Liver (tissue), 10 donors: ENCODE measurements at places on chromosomes 2 and 18.

GRCh38 chr2:111691164-111691875, 192.7 kb downstream of the ANAPC1 start:
- no peak for DNase-seq

GRCh38 chr18:55968550-55968949, 380.6 kb upstream of the TCF4 start:
- no peak for DNase-seq

DNA sequence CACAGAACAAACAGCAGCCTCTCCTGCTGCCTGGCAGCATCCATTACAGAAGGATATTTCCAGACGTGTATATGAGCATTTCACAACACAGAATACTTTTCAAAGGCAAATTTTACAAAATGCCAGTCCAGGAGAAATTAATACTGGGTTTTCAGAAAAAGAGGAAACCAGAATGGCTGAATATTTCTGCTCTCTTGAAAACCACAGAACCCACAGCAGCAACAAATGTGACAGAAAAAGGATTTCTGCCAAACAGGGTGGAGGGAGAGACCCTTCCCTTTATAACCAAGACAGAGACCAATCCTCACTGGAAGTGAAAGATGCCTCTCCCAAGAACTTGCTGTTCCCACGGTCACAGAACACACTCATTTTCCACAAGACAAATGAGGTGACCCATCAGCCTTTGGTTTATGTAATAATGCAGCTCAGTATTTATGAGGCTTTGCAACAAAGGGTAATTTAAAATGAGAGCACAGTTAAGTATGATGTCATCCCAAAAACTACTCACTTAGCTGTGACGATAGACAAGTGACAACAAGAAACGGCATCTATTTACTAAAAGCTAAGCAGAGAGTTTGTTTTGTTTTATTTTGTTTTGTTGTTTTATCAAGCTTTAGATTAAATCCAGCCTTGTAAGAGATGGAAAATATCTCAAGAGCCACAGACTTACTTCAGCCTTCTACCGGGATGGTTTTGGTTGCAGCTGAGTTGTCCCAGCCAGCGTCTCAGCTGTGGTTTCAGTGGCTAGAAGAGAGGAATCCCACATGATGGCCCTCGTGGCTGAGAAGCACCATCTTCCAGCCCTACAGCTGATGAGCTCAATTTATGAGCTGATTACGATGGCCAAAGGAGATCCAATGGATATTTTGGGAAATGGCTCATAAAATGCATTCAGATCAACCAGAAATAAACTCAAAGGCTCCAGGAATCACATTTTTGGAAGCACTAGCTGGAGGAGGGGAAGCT, 249.3 kb upstream of the AGAP1 start:
- no peak for DNase-seq

GRCh38 chr2:53829273-53829979, 30.3 kb downstream of the GPR75 start:
- DNase-seq = no peak

DNA sequence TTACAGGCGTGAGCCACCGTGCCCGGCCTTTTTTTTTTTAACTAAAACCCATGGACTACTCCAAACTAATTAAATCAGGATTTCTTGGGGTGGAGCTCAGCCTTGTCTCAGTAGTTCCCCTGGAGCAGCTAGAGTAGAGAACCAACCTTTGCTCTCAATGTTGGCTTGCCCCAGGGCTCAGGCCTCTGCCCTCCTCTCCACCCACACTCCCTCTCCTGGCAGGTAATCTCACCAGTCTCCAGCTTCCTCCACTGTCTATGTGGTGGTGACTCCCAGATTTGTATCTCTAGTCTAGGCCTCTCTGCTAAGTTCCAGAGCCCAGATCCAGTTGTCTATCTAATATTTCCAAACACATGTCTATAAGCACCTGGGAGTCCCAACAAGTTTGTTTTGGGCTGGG, 9.6 kb upstream of the MTA3 start:
- no peak for DNase-seq

DNA sequence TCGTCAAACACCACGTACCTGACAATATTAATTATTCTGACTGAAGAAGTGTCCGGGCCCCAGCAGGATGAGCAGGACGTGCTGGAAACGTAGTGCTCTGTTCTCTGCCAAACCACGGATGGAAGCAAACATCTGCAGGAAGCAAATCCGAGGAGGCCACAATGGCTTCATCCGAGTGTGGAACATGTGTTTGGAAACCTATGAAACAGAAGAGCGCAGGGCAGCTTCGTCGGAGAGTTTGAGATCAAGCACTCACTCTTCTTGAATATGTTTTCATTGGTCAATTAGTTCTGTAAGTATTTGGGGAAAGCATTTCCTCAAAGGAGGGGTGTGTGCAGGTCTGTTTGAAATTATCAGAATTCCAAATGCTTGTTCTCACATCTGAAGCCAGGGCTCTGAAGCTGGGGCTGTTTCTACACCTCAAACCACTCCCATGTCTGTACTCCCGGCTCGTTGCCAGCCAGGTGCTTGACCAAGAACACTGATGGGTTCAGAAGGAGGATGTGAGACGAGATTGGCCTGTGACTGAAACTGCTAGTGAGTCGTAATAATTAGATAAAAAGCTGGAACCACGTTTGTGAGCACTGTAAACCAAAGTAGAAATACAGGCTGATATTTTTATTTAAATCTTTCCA, 356.6 kb upstream of the SALL3 start:
- no peak for DNase-seq

DNA sequence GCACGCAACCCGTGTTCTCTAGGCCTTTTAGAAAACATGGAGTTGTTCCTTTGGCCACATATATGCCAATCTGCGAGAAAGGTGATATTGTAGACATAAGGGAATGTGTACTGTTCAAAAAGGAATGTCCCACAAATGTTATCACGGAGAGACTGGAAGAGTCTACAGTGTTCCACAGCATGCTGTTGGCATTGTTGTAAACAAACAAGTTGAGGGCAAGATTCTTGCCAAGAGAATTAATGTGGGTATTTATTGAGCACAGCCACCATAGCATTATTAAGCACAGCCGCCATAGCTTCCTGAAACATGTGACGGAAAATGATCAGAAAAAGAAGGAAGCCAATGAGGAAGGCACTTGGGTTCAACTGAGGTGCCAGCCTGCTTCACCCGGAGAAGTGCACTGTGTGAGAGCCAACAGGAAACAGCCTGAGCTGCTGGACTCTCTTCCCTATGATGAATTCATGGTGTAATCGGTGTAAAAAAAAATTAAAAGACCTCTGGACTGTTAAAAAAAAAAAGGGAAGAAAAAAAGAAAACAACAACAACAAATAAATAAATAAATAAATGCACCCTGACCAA, 29.0 kb upstream of the REL start:
- DNase-seq = no peak

- DNase-seq = no peak
Measured at GRCh38 chr2:220708366-220708765, 863.7 kb downstream of the EPHA4 start.

DNA sequence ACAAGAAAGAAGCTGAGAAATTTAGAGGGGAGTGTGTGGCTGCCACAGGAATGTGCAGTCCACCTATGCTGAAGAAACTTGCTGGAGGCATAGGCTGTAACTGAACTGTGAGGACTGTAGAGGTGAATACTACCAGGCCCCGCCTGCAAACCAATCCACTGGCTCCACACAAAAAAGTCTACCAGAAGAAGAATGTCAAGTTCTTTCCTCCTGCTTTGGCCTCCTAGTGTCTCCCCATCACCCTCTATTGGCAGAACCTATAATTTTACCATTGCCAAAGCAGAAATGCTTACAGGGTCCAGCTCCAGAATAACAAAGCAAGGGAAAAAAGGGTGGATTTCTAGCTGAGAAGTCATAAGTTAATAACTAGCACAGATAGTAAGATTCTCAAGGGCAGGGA, 5.9 kb upstream of the ATP5MC3 start:
- DNase-seq = no peak

DNA sequence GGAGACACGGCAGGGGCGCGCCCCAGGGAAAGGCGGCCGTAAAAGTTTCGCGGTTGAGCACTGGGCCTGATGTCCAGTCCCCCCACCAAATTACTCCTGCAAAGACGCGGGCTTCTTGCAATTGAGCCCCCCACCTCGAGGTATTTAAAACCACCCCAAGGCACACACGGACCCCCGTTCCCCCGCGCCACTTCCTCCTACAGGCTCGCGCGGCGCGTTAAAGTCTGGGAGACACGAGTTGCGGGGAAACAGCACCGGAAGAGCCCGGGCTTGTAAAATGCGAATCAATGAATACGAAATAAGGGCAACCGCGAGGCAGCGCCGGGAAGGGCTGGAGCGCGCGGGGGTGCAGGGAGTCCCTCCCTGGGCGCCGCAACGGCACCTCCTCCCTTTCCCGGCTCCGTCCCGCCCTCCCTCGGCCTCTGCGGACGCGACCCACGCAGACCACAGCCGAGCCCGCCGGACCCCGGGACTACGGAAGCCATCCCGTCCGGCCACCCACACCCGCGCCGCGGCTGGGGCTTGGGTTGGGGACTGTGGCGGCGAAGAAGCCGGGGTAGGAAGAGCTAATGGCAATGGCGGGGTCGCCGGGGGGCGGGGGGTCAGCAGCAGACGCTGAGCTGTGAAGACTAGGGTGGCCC, 918 bp upstream of the NETO1 start:
- no peak for DNase-seq

DNA sequence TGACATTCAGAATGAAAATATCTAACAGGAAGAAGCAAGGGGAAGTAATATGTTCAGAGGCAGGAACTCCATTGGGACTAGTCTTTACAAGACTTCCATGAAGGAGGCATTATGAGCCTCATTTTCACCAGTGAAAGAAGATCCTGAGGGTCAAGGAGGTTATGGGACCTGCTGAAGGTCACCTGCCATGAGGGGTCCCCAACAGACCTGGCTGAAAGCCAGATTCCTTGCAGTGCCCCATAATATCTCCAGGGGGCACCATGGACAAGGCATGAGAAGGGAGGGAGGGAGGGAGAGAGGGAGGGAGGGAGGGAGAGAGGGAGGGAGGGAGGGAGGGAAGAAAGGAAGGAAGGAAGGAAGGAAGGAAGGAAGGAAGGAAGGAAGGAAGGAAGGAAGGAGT, 27.9 kb downstream of the XDH start:
- DNase-seq = no peak

GRCh38 chr18:21057112-21057511, 54.5 kb downstream of the ROCK1 start:
- DNase-seq = no peak

- DNase-seq = no peak
Measured at GRCh38 chr2:185700883-185701282, 37.7 kb upstream of the FSIP2 start.

- no peak for DNase-seq
Measured at GRCh38 chr18:76359909-76360308, 135.1 kb downstream of the ZNF516 start.

DNA sequence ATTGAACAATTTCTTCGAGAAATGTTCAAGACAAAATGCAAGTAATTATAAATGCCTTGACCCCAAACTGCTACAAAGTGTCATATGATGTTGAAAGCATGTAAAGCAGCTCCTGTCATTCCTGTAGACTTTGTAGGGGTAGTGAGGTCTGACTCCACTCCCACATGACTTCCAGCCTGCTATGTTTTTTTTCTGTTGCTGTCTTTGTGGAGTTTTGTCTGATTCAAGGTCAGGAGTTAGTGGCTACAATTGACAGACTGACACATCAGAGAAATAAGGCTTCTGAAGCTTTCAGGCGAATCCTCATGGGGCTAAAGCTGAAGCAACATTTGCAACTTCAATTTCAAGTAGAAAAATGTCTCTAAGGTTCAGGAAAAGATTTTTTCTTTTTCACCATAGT, 63.9 kb upstream of the CCDC195 start:
- DNase-seq = no peak

- no peak for DNase-seq
Measured at GRCh38 chr2:226327830-226328229, 471.8 kb downstream of the IRS1 start.
